ENCODE measurements at places on chromosomes 11 and 22. TPM values are rescaled to one million over a fixed set of nuclear protein-coding genes. Genes with fewer than 3 reads are reported as not detected.

Gene ANO9
- 37.6 TPM for polyA plus RNA-seq

Gene BLID
- not detected for polyA plus RNA-seq

Gene OR2D2
- not detected for polyA plus RNA-seq

Gene JAM3
- 5.7 TPM for polyA plus RNA-seq

Gene CARNS1
- 3.4 TPM for polyA plus RNA-seq

Gene SHANK2
- polyA plus RNA-seq, result 6.2 TPM

Gene CCDC81
- polyA plus RNA-seq, result 0.28 TPM

Gene ANKK1
- polyA plus RNA-seq, result not detected

Gene NXPE2
- not detected for polyA plus RNA-seq

Gene RFPL1
- polyA plus RNA-seq, result not detected

Gene GRK3
- 0.90 TPM for polyA plus RNA-seq

Gene PHOX2A
- polyA plus RNA-seq, result not detected

Data from stomach (tissue), 19 donors.